Endothelial cell (in vitro differentiated cells): ENCODE measurements at places on chromosomes 5 and 9. TPM values are rescaled to one million over a fixed set of nuclear protein-coding genes. Genes with fewer than 3 reads are reported as not detected.

The FOXD4L3 gene
- not detected for total RNA-seq

The TMEM171 gene
- not detected for total RNA-seq

The ZNF354C gene
- total RNA-seq = 6.0 TPM

- H3K36me3 ChIP-seq = peaks cover 16% of the 10 kb centered on the region
- no peak for DNase-seq
- no peak overlapping the region for H3K4me3 ChIP-seq
- peaks cover 2% of the 10 kb centered on the region for H3K27me3 ChIP-seq
- H3K4me1 ChIP-seq = no peaks in the 10 kb centered on the region
Observed at GRCh38 chr9:129867136-129868022, 32.1 kb downstream of the USP20 start.

DNA sequence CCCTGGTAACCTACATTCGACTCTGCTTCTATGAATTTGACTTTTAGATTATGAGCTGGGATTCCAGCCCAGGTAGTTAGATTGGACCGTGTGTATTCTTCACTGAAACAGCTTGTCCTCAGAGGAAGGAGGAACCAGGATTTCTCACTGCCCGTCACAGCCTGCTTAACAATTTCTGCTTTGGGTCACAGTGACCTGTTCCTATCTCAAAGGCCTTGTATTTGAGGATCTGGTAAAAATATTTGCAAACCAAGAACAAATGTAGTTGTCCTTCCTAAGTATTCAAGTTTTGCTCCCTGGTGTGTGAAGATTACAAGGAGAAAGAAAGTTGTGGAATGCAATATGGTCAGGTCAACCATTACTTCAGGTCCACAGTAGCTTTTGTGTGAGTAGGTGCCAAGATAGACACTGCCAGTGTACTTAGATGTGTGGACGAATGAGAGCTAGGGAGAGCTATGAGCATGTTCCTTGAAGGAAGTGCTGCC lies 55.1 kb downstream of the KIF4B start:
- H3K27me3 ChIP-seq = peaks cover 4% of the 10 kb centered on the region
- no peak overlapping the region for H3K27ac ChIP-seq
- H3K4me1 ChIP-seq = no peaks in the 10 kb centered on the region
- DNase-seq = no peak
